ENCODE measurements at places on chromosomes 6 and 20. TPM values are rescaled to one million over a fixed set of nuclear protein-coding genes. Genes with fewer than 3 reads are reported as not detected.

The HTR1E gene
- not detected for polyA plus RNA-seq

DNA sequence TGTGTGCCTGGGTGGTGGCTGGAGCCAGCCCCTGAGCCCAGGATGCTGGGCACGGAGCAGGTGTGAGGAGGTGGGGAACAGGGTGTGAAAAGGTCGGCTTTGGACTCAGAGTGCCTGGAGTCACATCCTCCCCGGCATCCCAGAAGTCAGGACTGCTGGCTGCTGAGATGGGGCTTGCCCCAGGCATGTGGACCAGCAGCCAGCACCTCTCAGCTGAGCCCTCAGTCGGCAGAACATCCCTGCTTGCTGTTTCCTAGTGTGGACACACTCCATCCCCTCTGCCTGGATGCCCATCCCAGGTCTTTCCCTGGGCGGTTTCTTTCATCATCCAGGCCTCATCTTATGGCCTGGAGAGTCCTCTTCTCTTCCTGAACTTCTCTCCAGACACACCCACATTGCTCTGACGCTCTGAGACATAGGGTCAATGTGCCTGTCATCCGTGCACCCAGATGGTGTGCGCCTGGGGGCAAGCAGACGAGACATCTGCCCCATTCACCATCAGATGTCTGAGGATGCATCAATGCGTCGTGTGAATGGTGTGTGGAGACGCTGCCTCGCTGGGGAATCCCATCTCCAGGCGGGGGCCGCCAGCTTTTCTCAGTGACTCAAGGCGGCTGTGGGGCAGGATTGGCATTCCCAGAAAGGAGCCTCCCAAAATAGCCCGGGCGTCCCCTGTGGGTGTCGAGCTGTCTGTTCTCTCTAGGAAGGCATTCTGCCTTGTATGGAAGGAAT, 104.2 kb downstream of the SYCP2 start:
- no peak for DNase-seq

The ACTR5 gene
- 2.4 TPM for polyA plus RNA-seq

DNA sequence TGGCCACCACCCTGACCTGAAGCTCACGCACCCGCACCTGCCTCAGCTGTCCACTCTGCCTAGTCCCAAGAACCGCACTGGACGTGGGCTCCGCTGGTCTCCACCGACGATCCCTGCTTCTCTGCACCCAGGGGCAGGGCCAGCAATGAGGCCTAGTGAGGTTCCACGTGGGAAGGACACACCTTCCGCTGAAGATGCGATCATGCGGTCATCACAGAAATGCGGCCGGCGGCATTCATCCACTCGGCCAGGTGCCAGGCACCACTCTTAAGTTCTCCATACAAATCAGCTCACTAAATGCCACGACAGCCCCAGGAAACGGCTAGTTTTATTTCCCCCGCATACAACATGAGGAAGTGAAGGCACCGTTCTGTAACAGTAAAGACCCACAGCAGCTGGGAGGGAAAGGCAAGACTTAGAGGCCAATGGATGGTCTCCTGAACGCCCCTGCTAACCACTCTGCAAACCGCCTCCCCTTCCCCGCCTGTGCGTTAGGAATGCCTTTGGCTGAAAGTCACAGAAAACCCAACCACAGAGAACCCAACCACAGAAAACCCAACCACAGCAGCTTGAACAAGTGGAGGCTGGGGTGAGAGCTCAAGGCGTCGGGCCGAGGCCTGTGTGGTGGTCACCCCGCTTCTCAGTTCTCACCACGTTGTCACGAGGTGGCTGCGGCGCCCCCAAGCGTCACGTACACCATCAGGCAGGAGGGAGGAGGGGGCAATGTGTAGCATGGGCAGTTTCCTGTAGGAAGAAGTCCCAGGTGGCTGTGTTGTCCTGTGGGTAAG, 204.4 kb downstream of the TAF4 start:
- DNase-seq: no peak

- DNase-seq: no peak
Observed at GRCh38 chr6:57222743-57223077, 603 bp upstream of the RAB23 start.

The ZKSCAN4 gene
- polyA plus RNA-seq: 1.5 TPM

DNA sequence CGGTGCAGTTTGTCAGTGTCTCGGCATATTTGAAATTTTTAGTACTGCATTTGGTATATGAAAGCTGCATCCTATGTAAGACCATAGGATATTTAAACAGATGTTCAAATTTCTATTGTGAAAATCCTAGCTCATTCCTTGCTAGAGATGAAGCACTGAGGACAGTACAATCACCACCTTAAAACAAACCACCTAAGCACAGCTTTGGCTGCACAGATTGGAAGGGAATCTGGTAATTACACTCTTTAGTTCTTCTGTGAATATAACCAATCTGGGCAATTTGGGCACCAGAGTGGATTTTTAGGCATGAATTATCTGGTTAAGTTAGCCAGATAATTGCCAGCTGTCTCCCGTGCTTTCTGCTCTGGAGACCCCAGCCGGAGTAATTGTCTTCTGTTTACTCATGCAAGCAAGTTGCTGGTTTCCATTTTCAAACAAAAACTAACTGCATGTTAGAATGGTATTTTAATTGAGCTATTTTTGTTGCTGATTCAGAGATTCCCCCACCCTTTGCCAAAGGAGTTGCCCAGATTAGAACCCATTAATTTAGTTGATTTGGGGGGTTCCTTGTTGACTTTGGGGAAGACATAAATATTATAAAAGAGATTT, 36.9 kb downstream of the E2F3 start:
- DNase-seq: no peak

DNA sequence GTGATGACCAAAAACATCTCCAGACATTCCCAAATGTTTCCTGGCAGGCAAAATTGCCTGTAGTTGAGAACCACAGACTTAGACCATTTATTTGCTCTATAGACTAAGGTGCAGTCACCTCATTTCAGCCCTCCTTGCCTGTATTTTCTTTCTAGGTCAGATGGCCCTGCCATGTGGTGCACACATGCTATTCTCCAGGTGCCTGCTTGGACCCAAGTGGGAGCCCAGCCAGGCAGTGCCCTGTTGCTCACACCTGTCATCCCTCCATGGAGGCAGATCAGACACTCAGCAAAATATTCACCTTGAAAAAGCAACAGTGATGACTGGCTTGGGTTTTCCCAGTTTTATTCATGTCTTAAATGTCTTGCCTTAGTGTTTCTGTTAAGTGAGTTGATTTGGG, 311.4 kb downstream of the TFAP2C start:
- no peak for DNase-seq

The PPP1R10 gene
- 9.6 TPM for polyA plus RNA-seq

The MEP1A gene
- polyA plus RNA-seq: not detected

The MEI4 gene
- not detected for polyA plus RNA-seq

The EZR gene
- 541 TPM for polyA plus RNA-seq

GRCh38 chr6:35048631-35049083, 92.5 kb downstream of the TCP11 start:
- DNase-seq: peak; percentile 65

The DPPA5 gene
- not detected for polyA plus RNA-seq

The PNISR gene
- polyA plus RNA-seq: 60.6 TPM

DNA sequence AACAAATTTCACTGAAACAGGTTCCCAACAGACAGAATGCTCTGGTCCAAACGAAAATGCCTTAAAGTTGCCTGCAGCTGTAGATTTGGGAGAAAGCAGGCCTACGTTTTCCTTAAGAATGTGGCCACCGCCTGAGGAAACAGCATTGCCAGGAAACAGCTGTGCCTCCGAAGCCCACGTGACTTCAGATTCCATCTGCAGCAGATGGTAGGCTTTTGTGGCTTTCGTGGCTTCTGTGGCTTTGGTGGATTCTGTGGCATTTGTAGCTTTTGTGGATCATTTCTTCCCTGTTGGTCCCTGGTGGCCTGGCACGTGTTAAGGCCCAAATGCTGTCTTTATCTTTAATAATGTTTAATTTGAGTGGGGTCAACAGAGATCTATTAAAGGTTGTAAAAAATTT, 222.9 kb downstream of the TTLL2 start:
- peak; percentile 56 for DNase-seq

The C20orf141 gene
- not detected for polyA plus RNA-seq

The PNRC1 gene
- polyA plus RNA-seq: 64.4 TPM

- DNase-seq: no peak
Observed at GRCh38 chr20:45944151-45944964, 9.9 kb downstream of the PCIF1 start.

The GPR6 gene
- polyA plus RNA-seq: not detected

The SULF2 gene
- polyA plus RNA-seq: 26.0 TPM

- DNase-seq: no peak
Observed at GRCh38 chr6:55601120-55601519, 22.1 kb upstream of the HMGCLL1 start.

The RSPH9 gene
- polyA plus RNA-seq: 0.50 TPM

The SLC17A2 gene
- not detected for polyA plus RNA-seq

DNA sequence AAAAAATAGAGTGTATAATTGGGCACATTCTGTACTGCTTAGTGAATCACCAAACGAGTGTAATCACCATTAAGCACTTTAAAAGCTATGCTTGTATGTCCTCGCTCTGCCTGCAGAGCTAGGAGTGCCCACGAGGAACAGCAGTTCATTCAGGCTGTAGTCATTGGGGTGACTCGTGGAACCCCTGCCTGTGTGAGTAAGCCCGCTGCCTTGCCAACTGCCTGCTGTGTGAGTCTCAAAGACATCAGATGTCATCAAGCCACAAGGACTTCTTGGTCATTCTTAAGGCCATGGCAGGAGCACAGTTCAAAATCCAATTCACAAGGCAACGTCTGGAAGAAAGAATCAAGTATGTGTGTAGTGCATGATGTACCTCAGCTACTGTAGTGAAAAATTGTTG, 60.4 kb downstream of the FOXO3 start:
- DNase-seq: no peak

The BPIFB3 gene
- polyA plus RNA-seq: not detected

DNA sequence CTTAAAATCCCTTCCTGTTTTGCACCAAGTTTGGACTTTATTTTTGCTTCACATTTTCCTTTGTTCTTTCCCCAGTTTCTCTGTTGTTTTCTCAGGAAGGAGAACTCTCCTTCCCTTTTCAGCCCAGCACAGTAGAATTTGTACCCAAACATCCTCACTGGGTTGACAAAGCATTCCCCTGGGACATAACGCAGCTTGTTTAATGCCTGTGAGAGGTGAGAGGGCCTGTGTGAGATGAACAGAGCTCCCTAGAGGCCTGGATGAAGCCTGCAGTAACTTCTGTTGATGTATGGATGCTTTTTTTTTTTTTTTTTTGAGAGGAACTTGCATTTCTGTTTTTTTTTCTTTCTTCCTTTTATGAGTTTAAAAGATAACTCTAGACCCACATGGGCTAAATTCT, 104.9 kb upstream of the SLC22A23 start:
- no peak for DNase-seq
